ENCODE measurements at places on chromosomes 13 and 19.
A peak's percentile ranks its signal among the peaks of the same experiment; 100 is the strongest.

DNA sequence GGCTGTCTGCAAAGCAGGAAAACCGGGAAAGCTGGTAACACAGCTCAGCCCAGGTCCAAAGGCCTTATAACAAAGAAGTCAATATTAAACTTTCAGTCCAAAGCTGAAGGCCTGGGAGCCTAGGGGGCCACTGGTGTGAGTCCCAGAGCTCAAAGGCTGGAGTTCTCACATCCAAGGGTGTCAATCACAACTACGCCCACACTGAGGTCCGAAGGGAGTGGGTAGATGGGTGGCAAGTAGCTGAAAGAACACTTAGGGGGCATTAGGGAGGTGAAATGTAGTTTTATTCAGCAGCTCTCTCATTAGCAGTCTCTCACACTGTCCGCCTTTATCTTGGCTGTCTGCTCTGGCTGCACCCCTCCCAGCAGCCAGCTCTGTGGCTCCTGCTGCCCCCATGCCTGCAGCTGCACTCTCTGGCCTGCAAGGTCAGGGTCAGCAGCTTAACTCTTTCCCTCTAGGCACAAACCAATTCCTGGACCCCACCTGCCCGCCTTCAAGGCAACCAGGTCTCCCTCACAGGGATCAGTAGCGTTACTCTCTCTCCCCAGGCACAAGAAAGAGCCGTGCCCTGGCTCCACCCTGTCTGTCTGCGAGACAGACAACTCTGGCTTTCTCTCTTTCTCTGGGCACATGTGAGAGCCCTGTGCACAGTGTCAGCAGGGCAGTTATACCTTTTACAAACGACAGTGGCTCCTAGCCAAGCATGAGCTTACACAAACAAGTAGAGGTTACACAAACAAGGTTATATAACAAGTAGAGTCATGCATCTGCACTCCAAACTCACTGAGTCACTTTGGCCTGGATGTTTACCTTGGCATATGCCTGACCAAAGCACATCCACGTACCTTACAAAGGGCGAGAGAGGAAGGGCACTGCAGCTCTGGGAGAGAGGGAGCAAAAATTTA is 249.4 kb upstream of the PCDH20 start:
- no peak for DNase-seq

DNA sequence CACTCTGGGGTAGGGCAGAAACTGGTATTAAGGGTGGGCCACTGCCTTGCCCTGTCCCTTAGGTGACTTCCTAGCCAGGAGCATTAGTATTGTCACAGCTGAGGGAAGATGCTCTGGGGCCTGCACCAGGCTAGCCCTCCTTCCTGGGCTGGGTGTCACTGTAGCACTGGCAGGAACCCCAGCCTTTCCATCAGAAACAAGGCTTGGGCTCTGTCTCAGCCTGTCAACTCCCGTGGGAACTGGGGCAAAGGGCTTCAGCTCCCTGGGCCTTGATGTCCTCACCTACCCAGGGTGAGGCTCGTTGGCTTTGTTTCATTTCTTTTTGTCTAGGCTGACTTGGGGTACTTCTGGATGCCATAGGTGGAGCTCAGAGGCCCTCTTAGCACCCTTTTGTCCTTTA is 18.0 kb downstream of the PAF1 start:
- no peak for DNase-seq

- DNase-seq = no peak
Measured at GRCh38 chr13:97967948-97968347, 14.5 kb downstream of the IPO5 start.

DNA sequence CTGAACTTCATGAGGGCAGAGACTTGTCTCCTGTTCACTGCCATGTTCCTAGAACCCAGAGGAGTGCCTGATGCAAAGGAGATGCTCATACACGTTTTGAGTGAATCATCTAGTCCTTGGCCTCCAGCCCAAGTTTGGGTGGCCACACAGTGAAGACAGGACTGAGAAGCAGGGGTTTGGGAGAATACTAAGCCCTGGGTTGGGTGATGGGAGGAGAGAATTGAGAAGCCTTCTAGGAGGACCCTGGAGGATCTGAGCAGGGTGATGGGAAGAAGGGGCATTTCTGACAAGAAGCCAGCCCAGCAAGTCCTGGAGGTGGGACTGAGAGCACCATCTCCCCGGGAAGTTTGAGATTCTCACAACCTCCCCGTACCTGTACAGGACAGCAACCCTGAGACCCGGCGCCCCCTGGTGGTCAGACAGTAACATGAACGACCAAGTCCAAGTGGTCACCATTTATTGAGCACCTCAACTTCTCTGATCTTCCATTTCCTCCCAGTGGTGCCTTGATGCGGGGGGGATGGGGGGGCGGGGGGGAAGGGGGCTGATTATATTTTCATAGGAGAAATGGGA is 11.0 kb downstream of the CTU1 start:
- peak; percentile 58 for DNase-seq

DNA sequence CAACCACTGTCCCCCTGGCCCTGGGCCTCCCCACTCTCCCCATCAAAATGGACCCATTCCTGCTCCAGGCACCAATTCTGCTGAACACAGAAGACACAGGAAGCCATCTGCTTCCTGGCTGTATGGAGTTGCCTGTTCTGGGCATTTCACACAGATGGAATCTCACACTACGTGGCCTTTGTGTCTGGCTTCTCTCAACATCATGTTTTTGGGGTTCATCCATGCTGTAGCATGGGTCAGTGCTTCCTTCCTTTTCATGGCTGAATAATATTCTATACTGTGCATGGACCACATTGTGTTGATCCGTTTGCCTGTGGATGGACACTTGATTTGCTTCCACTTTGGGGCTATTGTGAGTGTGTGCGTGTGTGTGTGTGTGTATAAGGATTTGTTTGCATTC is 15.0 kb upstream of the KLF2 start:
- DNase-seq = no peak

- no peak for DNase-seq
Measured at GRCh38 chr13:34815526-34815925, 126.5 kb upstream of the NBEA start.

DNA sequence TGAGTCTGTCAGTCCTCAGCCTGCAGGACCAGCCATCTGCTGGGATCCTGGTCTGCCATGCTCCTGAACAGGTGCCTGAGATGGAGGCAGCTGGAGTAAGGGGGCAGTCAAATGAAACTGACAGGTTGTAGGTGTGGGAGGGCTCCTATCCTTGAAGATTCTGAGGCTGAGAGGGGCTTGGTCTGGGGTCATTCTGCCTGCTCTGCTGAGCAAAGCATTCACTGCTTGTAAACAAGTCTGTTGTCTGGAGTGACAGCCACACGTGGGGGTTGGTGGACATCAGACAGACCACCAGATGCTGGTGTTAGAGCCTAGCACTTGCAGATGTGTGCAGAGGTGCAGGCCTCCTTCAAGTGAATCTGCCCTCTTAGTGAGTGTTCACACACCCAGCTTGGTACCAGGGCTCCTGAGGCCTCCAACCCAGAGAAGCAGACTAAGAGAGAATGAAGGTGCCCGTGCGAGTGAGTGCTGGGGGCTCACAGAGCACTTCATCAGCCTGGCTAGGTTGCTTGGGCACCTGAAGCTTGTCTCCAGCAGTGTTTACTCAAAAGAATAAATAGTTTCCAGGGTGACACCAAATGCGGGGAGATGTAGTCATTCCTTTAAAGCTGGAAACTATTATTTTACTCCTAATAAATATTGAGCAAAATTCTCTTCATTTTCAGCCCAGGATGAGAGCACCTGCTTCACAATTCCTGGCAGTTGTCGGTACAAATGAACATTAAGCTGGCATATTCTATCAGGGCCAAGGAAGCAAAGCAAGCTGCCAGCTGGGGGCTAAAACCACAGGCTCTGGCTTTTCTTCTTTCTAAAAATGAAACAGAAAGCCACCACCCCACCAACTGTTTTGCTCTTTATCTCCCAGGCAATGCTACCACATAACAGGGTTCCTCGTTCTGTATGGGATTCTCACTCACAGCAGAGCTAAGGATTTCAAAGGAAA is 82.3 kb downstream of the RNASEH2B start:
- DNase-seq = no peak

- no peak for DNase-seq
Measured at GRCh38 chr19:43624933-43625332, 5.5 kb upstream of the ZNF428 start.

DNA sequence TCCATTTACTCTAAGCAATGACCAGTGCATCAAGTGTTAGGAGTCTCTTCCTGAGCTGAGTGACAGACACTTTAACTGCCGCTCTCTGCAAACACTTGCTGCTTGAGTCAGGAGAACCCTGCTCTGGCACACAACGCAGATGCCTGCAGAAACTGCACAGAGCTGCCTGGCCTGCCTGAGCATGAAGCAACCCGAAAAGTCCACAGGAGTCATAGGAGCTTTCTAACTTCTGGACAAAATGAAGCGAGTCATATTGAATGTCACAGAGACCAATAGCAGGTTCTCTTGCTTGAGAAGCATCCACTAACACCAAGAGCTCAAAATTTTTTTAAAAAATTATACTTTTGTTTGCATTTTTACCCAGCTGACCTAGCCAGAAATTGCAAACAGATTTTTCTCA is 232.4 kb downstream of the LHFPL6 start:
- DNase-seq = no peak

DNA sequence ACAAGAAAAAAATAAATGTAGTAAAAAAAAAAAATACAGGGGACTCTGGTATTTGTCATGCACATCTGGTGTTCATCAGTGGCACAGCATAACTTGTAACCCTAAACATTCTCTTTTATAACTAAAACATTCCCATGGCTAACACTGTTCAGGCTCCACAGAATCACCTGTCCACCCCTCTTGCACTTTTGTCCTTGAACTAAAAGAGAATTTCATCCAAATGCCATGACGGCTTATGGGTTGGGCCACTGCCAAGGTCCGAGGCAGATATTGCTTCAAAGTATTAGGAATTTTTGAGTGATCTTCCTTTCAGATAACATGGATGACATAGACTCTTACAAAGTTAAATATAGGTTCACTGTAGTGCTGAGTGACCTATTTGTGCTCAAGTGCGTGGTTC is 25.7 kb upstream of the SERP2 start:
- no peak for DNase-seq

- DNase-seq = no peak
Measured at GRCh38 chr13:80441968-80442367, 101.0 kb upstream of the SPRY2 start.

- DNase-seq = no peak
Measured at GRCh38 chr13:66994097-66994496, 236.0 kb downstream of the PCDH9 start.

- DNase-seq = no peak
Measured at GRCh38 chr13:105658431-105658830, 877.0 kb downstream of the EFNB2 start.

DNA sequence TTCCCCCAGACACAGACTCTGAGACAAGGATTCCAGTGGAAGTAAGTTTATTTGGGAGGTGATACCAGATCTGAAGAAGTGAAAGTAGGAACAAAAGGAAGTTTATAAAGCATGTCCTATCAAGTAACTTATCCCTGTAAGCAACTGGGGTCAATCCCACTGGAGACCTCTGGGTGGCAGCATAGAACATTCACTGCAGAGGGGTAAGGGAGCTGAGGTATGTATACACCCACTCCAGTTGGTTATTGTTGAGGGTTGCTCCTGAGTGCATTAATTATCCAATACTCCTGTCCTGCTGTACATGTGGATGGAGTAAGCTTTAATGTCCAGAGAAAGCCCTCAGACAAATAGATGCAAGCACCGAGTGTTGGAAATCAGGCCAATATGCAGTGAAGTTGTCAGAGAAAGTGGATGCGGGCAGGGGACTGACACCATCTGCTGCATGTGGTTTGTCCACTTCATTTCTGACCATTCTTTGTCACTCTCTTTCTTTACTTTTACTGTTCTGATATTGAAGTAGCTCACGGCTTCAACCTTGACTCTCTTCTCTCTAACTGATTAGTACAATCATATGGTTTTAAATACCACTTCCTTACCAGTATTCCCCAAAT is 46.7 kb downstream of the NOTCH3 start:
- no peak for DNase-seq

GRCh38 chr19:28296506-28296905 is 916.4 kb downstream of the UQCRFS1 start:
- DNase-seq = no peak

GRCh38 chr13:38462605-38463004 is 113.0 kb downstream of the UFM1 start:
- no peak for DNase-seq

- DNase-seq = no peak
Measured at GRCh38 chr13:34546344-34547250, 395.5 kb upstream of the NBEA start.

DNA sequence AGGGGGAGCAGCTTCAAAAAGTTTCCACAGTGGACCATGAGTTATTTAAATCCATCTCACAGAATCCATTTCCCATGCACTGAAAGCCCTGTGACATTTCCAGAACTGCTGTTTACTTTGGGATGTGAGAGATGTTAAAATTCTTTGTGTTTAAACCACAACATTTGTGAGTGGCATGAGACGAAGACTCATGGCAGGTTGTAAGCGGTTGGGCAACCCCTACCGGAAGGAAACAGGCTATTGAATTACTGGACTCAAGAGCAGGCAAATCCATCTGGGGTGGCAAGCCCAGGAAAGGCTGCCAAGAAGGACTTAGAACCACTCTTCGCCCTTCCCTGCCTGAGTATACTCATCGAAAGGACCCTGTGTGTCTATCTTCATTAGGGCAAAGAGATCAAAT is 22.3 kb upstream of the CLDN10 start:
- no peak for DNase-seq

DNA sequence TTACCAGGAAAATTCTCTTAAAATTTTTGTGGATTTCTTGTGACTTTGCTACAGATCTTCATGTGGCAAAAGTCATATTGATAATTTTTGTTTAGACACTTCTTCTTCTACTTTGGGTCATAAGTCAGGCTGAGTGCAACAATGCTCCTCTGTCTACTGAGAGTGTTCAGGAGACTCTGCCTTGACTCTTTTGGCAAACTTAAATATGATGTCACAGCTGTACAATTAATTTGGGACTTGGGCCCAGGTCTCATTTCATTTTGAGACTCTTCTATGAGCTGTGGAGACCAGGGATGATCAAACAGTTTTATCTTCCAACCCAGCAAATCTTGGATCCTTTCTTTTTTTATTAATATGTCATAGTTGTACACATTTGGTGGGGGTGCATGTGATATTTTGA is 19.7 kb upstream of the IPO5 start:
- DNase-seq = no peak

DNA sequence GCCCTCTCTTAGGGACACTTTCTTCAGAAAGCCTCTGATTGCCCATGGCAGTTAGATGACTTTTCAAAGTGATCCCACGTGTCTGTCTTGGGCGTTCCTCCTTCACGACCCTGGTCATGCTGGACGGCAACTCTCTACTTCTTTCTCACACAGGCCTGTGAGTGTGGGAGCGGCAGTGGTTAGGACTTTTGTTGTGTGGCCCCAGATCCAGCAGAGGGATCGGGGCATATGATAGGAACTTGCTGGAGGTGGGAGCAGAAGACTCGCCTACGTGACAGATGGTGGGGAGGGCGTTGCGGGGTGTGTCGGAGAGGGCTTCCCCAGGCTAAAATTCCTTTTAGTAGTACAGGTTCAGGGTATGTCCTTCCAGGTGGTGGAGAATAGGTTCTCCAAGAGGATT is 289.5 kb upstream of the MAB21L1 start:
- no peak for DNase-seq

- no peak for DNase-seq
Measured at GRCh38 chr13:75804054-75804453, 167.9 kb downstream of the LMO7 start.

All from NCI-H1930 (cell line).